ENCODE measurements at places on chromosomes 12 and 14.

DNA sequence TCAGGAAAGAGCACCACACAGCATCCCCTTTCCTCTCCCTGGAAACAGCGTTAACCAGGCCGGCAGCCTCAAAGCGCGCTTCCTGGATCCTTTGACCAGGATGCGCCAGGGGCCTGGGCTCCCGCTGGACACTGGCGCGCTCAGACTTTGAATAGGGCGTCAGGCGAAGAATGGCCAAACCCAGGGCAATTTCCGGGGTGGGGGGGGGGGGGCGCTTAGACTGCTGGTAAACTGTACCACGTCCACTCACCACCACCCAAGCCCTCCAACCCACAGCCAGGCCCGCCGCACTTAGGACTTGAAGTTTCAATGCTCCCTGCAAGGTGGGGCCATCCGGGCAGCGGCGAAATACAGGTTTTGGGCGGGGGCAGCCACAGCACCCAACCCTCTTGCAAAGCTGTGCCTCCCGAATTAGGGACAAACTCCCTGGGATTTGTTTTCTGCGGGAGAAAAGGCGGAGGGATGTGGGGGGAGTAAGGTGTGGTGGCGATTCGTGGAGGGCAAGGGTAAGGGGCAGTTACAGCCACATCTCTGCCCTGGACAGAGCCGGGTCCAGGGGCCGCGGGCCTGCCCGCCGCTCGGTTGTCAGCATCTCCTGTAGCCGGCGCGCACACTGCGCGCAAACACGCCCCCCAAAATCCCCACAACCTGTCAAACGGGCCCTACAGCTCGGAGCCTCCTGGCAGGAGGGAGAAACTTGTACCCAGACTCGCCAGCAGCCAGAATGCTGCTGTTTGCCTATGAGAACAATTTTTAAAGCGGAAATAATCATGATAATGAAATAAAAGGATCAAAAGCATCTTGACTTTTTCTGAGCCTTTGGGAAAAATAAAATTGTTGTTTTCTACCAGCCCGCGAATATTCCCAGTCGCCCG is 958 bp downstream of the RTN1 start:
- no peak for DNase-seq

- DNase-seq = no peak
Observed at GRCh38 chr14:91889477-91890211, 22.3 kb upstream of the TC2N start.

DNA sequence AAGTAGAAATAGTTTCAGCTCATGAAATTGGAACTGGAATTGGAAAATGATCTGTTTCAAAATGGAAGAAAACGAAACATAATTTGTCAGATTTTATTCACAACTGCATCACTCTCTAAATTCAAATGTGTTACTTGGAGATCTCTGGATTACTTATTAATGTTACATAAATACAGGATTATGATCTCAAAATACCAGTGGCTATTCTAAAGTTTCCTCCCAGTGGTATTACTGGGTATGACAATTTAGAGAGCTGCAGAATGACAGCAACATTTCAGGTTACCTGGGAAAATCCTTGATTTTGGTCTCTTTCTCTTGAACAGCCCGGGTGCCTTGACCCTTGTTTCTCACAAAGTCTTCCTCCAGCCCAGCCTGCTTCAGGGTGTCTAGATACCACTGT is 14.2 kb downstream of the FAM161B start:
- no peak for DNase-seq

DNA sequence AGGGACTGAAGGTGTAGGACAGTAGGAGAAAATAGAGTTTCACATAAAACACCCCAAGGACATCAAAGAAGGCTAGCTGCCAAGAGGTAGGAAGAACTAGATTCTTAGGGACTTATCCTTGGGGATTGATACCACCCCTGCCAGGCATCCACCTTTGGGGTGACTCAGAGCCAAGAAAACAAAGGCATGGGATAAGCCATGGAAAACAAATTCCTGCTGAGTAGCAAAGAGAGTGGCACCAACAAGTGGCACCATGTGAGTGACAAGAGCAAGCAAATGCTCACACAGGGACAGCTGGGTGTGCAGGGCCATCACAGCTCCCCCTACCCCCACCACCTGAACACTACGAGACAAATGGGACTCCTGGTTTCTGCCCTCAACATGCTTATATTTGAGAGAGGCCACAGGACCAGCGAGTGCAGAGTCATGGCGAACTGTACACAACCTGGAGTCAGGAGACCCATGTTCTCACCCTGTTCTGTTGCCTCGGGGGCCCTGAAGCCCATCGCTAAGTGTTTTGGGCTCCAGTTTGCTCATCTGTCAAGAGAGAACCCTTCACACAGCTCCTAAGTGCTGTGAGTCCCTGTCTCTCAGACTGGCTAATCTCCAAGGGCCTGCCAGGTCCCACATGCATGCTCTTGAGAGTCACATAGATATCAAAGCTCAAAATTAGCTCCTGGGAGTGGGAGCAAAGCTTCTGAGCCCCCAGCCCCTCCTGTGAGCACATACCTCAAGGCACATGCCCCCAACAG is 91.9 kb downstream of the DPF3 start:
- DNase-seq = no peak

- no peak for DNase-seq
Observed at GRCh38 chr12:109157986-109158385, 41.6 kb downstream of the ACACB start.

DNA sequence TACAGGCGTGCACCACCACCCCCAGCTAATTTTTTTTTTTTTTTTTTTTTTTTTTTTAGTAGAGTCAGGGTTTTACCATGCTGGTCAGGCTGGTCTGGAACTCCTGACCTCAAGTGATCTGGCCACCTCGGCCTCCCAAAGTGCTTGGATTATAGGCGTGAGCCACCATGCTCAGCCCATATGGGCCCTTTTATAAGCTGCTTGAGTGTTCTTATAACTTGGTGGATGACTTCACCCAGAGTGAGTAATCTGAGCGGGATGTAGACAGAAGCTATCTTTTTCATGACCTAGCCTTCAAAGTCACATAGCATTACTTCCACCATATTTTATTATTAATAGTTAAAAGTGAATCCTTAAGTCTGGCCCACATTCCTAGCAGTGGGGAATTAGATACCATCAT is 16.4 kb downstream of the BBOF1 start:
- no peak for DNase-seq

- no peak for DNase-seq
Observed at GRCh38 chr14:100299238-100299560, 7.0 kb downstream of the SLC25A29 start.

GRCh38 chr14:104734991-104735779 is 11.2 kb downstream of the ADSS1 start:
- no peak for DNase-seq

DNA sequence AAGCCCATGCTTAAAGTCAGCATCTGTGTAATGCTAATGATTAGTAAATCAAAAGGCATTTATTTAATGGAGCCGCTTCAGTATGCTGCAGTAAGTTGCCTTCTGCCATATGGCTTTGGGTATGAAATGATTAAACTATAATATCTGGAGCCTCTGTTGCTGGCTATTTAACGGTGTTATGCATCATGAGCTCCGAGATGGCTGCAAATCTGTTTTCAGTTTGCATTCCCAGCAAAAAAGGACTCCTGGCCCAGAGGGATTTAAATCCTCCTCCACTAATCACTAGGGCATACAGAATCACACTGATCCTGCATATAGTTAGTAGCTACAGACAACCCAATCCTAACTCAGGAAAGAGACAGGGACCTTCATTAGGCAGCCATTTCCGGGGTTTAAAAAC is 171.5 kb upstream of the EEA1 start:
- no peak for DNase-seq

DNA sequence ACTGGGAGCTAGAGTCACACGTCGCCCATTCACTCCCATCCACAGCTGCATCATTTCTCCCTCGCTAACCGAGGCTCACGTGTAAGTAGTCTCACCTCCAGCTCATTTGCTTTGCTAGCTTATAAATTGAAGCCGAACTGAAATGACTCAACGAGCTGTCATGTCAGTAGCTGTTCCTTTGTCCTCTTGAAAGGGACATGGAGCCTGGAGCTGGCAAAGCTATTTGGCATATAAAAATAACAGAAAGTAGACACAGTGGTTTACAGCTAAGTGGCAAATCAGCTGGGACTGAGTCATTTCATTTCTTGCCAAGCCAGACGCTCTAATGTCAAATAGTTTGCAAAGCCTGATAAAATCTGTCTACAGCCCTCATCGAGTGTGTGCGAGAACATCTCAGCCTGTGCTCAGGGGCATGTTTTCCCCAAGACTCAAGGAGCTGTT is 114.4 kb upstream of the TMEM233 start:
- no peak for DNase-seq

- DNase-seq = no peak
Observed at GRCh38 chr14:64971943-64972791, at the start of gene RAB15. Gene RAB15, minus strand, starts transcription at chr14:64972336. Its CDS starts 260 bp downstream, at chr14:64972076.

DNA sequence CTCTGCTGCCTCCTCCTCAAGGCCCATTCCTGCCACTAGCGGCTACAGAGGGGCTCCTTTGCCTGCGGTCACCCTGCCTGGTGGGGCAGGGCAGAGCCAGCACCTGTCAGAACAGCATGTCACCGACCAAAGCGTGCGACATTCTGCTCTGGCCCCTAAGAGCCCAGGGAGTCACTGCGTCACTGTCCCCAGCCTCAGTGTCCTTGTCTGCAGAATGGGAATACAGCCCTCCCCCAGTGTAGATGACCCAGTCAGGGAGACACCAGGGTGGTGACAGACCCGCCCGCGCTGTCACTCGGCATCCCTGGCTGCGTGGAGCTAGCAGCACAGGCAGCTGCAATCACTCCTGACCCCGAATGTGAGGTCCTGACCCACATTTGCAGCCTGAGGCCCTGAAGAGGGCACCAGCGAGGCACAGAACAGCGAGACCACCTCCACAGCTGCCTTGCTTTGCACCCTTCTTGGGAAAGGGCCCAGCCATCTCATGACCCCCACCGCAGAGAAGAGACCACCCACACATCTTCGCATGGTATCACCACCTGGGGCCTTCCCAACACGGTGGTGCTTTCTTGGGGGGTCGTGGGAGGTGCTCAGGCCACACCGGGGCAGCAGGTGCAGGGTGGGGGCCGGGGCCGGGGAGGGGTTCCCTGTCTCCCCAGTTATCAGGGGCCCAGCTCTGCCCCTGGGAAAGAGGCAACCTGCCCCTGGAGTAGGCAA is 2.5 kb downstream of the AHNAK2 start:
- DNase-seq = no peak

- no peak for DNase-seq
Observed at GRCh38 chr12:24111616-24112015, 162.1 kb upstream of the SOX5 start.

GRCh38 chr14:79157369-79157768 is 987.2 kb downstream of the NRXN3 start:
- DNase-seq = no peak

GRCh38 chr14:26124896-26125438 is 472.9 kb downstream of the NOVA1 start:
- DNase-seq = no peak

DNA sequence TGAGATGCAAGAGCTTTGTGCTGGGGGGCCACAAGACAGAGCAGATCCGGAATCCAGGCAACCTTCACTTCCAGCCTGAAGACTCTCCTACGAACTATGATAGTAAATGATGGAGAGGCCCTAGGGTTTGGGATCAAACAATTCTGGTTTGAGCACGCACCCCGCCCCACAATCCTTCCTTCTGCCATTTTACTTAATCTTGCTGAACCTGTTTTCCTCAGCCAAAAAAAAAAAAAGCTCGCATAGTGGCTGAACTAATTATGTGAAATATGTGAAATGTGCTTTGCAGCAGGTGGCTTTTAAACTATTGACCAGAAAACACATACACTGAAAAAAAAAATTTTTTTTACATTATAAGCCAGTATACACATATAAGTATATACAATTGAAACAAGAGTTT is 667 bp upstream of the ITFG2 start:
- no peak for DNase-seq

- DNase-seq = no peak
Observed at GRCh38 chr12:116040402-116040801, 237.1 kb downstream of the MED13L start.

DNA sequence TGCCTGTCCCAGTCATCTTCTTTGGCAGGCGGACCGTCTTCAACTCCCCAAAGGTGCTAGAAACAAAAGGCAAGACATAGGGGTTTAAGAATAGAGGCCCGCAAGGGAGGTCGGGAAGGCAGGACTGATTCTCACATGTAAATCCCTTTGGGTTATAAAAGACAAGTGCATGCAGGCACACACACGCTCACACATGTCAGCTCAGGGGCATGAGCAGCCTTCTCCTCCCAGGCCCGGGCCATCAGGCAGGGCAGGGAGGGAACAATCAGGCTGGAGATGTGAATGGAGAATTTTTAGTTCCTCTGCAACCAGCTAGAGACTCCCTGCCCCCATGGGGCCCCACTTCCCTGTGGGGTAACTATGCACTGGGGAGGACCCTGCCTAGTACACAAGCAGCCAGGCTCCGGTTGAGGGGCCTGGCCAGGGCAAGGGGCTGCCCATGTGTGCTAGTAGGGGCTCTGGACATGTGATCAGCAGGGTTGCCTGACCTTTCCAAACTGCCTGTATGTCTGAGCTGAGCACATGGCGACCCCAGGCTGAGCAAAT is 107.2 kb downstream of the RBM19 start:
- no peak for DNase-seq

DNA sequence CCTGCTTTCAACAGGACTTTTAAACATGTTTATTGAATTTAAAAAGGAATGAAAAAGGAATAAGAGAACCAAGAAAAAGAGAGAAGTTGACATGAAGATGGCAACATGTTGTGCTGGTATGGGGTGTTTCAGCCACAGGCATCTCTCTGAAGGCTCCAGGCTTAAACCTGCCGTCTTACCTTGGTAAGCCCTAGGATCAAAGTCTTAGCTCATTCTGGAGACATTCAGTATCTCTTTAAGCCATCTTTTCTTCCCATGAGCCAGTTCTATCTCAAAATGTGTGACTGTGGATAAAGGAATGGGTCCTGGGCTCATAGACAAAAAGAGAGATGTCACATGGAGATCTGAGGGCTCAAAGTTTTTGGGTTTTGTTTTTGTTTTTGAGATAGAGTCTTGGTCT is 1.6 kb upstream of the TFCP2 start:
- DNase-seq = no peak

- DNase-seq = no peak
Observed at GRCh38 chr12:42756841-42757623, 167.5 kb upstream of the PRICKLE1 start.

DNA sequence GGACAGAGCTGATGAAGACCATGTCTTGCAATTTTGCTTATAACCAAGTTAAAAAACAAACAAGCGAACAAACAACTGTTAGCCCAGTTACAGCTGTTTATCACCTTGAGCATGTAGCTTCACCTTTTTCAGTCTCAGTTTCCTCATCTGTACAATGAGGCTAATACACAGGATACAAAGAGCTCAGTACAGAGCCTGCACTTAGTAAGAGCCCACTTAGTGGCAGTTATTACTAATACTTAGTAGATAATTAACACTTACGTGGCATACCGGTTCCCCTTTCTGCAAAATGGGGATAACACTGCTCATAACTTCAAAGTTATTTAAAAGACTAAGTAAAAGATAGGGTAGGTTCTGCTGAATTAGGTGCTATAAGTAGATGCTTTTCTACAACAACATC is 228.0 kb downstream of the MON2 start:
- DNase-seq = no peak

- DNase-seq = no peak
Observed at GRCh38 chr12:45986641-45987339, 3.6 kb downstream of the SCAF11 start.

GRCh38 chr14:71722885-71723284 is 209.3 kb upstream of the RGS6 start:
- no peak for DNase-seq

- no peak for DNase-seq
Observed at GRCh38 chr12:26524862-26525465, 308.0 kb downstream of the ITPR2 start.

- DNase-seq = no peak
Observed at GRCh38 chr12:49870501-49871262, 27.8 kb upstream of the BCDIN3D start.
